ENCODE measurements at places on chromosomes 12 and 14. TPM values are rescaled to one million over a fixed set of nuclear protein-coding genes. Genes with fewer than 3 reads are reported as not detected.

Gene RD3L
- total RNA-seq = not detected

Gene CLEC9A
- total RNA-seq = not detected

Gene NACA
- total RNA-seq = 366 TPM

DNA sequence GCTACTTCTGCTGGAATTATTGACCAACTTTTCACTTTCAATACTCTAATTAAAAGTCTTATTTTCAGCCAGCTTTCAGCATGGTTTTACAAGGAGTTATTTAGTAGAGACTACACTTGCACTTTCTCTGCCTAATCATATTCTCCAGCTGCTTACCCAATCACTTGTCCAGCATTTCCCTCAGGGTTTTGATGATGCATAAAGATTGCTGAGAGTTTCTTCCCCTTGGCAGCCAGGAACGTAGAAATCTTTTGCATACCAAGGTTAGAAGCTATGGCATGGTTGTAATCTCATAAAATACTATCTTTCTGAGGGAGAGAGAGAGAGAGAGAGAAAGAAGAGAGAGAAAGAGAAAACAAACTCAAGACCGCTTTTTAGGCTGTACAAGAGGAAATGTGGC is 10.8 kb downstream of the OR4Q3 start:
- DNase-seq = no peak

- DNase-seq = no peak
Measured at GRCh38 chr14:21526672-21527317, 649 bp upstream of the SALL2 start.

DNA sequence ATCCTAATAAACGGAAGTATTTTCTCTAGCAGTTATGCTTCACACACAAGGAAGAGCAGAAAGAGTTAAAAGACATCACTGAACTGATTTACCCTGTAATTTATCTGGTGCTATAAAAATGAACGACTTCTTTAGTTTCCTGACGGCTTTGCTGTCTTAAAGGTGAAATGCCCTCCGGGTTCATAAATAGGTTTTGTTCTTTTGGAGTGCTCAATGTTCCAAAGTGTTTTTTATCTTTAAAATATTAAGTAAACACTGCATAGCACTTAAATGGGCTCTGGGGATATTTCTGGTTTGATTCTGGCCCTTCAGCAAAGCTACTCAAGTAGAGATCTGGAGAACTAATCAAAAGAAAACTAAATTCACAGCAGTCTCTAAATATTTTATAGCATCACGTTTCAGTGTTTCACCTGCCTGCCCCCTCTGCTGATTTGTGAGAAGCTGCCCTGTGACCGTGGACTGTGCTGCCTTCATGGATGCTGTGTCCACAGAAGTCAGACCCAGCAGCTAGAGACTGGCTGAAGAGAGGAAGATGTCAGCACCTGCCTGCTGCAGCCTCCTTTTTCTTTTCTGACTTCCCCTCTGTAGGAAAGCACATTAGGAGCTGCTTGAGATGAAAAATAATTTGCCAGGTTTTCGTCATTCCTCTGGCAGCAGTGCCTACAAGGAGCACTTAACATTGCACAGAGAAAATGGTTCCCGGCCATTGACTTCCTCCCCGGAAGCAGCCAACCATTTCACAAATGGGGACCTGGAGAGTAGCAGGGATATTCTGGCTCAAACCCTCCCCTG is 205.1 kb upstream of the FSCB start:
- peak; percentile 7 for DNase-seq

- no peak for DNase-seq
Measured at GRCh38 chr14:69687606-69688298, 76.4 kb downstream of the SUSD6 start.

- DNase-seq = no peak
Measured at GRCh38 chr14:102317564-102318248, 1.8 kb upstream of the ZNF839 start.

DNA sequence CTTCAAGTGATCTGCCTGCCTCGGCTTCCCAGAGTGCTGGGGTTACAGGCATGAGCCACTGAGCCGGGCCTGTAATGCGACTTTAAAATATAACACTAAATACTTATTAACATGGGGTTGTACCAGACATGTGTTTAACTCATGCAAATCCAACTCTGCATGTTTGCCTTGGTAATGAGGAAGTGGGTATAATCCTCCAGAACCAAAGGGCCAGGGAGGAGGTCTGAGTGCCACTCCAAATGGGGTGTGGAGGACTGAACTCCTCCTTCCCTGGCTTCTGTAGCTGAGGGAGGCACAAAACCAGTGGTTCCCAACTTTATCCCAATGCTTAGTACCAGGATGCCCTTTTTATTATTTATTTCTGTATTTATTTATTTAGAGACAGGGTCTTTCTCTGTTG is 61.6 kb upstream of the MED13L start:
- DNase-seq = no peak

DNA sequence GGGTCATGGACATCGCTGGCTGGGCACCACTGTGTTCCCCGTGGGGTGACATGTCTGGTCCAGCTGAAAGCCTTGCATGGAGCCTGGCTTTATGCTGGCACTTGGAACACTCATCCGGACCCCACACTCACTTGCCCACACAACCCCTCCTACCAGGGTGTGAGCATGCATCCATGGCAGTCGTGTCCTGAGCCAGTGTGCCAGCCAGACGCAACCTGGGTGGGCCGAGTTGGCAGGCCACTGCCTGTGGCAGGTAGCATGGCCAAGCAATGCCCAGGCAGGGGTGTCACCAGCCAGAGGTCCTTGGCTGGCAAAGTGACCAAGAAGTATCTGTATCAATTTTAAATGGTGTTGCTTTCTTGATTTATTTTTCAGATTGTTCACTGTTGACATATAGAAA is 141.7 kb downstream of the CCDC59 start:
- DNase-seq = no peak

DNA sequence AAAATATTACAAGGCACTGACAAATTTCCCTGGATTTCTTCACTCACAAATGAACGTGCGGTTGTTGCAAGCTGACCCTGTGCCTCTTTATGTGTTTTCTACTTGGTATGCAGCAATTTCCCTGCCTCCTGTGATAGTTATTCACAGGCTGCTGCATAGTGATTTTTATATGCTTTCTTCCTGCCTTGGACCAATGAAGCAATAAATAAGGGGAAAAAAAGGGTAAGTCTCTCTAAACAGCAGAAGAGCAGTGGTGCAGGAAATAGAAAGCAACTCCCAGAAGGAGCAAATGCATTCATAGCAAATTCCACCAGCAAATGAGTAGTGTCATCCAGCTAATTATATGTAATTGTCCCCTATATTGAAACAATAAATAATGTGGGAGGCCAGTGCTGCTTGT is 737.9 kb downstream of the GALC start:
- DNase-seq = no peak

GRCh38 chr12:58916921-58917511 is 3.3 kb downstream of the LRIG3 start:
- peak; percentile 84 for DNase-seq

GRCh38 chr14:37855871-37856270 is 260.4 kb downstream of the TTC6 start:
- no peak for DNase-seq

GRCh38 chr12:20421421-20421820 is 53.1 kb downstream of the PDE3A start:
- no peak for DNase-seq

- DNase-seq = no peak
Measured at GRCh38 chr12:50187084-50187900, 20.1 kb upstream of the CERS5 start.

GRCh38 chr12:62129291-62129690 is 130.9 kb upstream of the USP15 start:
- DNase-seq = no peak
